NCI-H187 (cell line): ENCODE measurements at places on chromosomes 2 and 18.
A peak's percentile ranks its signal among the peaks of the same experiment; 100 is the strongest.

DNA sequence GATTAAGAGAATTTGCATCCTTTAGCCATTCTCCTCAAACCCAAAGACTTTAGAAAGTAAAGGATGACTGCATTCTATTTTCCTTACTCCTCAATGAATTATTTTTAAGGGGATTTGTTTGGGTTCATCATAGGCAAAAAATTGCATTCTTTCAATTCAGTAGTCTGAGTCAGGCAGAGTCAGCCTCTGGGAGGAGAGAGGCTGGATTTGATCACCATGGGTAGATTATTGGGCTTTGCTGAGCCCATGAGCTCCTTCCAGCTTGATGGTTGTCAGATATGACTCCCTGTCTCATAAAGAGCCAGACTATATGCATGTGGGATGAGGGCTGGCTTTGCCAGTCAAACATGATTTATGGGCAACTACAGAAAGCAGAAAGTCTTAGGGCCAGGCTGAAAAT is 101.2 kb downstream of the KCNS3 start:
- no peak for DNase-seq

DNA sequence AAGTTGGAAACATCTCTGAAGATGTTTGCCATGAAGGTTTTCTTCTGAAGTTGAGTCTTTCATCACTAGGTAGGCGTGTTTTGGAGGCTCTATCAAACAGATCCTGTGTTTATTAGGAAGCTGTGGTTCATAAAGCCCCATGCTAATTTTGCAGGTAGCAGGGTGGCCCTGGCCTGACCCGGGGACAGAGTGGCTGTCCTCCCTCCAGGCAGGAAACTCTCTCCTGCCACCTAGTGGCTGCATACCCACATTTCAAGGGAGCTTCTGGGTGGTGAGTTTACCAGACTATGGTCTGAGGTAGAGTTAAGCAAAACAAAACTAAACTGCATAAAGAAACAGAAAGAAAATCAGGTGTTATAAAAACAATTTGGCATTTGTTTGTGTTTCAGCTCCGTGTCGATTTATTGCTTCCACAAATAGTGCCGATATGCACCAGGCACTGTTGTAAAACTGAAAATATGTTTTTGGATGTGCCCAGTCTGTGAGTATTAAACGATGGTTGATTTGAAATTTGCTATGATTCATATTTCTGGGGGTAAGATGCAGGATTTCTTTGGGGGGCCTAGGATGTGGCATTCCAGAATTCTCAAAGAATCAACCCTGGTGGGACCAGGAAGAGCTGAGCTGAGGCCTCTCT is 26.0 kb upstream of the IL37 start:
- no peak for DNase-seq

GRCh38 chr2:173524256-173524955 is 169.7 kb downstream of the CDCA7 start:
- no peak for DNase-seq

DNA sequence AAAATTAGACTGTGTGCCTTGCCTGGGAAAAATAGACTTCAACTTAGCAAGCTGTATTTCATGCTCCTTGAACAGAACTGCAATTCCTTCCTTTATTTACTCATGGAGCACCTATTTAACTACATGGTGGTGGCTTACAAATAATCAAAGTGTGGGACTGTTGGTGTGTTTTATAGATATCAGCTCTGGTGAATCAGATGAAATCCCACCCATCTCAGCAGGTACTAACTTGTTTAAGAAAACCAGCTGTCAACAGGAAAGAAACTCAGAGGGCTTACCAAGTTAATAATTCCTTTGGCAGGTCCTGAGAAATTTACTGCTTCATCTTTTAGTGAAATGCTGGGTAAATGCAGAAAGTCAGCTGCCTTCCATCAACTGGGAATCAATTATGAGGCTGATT is 830.6 kb downstream of the SLC4A3 start:
- no peak for DNase-seq

GRCh38 chr2:148106331-148106730 is 85.4 kb downstream of the MBD5 start:
- DNase-seq, result no peak

DNA sequence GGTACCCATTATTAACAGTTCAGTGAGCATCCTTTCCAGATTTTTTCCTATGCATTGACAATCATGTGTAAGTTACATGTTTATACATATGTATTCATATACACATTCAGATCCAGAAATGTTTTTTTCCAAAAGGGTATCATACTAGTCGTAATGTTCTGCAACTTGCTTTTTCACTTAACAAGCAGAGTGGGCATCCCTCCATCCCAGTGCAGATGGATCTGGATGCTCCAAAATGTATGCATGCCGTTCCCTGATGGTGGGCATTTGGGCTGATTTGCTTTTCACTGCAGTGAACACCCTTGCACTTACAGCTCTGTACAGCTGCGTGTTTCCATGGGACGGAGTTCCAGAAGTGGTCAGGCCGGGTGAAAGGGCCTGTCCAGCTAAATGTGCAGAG is 57.0 kb downstream of the DNMT3A start:
- DNase-seq, result no peak

DNA sequence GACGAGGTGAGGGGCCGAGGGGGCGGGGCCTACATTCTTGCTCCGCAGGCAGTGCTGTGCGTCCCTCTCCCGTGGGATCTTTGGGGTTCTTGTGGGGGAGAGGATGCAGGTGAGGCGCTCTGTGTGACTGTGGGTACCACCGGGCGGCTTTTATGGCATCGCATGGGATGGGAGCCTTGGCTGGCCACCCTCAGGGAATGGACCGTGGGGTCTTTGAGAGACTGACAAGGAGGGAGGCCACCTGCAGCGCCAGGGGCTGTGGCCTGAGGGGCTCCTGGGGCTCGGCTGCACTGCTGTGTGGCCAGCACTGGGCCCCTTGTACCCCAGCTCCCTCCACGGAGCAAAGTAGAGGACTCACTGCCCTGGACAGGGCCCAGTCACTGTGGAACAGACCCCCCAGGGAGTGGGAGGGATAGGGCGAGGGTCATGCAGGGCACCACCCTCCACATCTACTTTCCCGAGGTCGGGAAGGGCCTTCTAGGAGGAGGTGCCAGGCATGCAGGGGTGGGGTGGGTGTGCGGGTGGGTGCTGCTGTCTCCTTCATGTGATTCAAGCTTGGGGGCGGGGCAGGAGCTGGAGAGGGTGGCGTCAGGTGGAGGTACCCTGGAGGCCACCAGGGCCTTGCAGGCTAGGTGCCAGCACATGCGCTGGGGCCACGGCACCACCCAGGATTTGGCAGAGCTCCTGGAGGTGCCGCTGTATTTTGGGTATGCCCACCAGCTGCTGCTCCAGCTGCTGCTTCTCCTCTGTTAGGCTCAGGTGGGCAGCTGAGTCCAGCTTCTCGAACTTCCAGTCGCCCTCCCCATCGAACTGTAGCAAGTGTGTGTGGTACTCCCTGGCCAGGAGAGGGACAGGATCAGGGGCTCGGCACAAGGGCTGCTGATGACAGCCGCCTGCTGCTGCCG is 1072.4 kb downstream of the RPIA start:
- DNase-seq, result no peak

DNA sequence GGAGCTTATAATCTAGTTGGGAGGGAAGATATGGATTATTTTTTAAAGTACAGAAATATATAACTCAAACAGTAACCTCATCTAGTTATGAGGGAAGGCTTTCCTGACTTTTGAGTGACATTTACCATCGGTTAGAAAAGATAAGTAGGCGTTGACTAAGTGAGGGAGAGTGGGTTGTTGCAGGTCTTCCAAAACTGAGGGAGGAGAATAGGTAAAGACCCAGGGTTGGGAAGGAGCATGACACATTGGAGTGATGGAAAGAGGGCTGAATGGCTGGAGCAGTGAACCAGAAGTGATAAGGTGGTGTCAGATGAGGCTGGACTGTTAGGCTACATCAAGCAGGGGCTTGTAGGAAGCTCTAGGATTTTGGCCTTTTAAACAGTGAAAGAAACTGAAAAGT is 10.6 kb upstream of the NUP35 start:
- DNase-seq, result no peak

- no peak for DNase-seq
Observed at GRCh38 chr18:48753691-48754090, 197.1 kb downstream of the SMAD7 start.

DNA sequence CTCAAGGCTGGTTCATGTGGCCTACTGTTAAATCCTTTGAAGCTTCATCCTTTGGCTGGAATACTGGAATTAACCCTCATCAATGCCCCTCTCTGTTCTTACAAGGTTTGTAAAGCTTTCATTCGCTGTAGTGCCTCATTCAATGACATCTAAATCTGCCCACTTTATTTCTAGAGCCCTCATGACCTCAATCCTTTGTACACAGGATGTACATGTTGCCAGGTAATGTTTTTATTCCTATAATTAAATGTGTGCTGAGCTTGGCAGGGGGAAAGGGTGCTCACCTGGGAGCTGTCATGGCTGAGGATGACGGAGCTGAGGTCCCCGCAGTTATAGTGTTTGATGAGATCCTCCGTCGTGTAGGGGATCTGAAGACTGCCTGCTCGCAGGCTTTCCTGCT is 39.3 kb downstream of the TRABD2A start:
- DNase-seq, result no peak

- DNase-seq, result peak; percentile 24
Observed at GRCh38 chr2:164015328-164016123, 279.7 kb upstream of the FIGN start.

- DNase-seq, result no peak
Observed at GRCh38 chr2:60268661-60269060, 284.8 kb downstream of the BCL11A start.

GRCh38 chr2:220151341-220151740 is 523.9 kb downstream of the SLC4A3 start:
- no peak for DNase-seq

DNA sequence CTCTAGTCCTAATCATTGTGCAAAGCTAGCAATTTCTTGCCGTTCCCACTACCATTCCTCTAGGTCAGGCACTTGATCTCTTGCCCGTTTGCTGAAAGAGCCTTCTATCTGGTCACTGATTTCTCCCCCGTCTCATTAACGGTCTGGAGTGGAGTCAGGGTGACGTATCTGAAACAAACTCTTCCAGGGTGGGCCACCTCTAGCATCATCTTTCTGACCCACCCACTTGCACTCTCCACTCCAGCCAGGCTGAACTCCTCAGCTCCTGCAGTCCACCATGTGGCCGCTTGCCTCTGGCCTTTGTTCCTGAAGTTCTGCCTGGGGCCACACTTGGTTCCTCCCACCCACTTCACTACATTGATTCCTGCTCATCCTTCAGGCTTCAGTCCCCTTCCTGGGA is 13.3 kb downstream of the BCL2 start:
- no peak for DNase-seq

DNA sequence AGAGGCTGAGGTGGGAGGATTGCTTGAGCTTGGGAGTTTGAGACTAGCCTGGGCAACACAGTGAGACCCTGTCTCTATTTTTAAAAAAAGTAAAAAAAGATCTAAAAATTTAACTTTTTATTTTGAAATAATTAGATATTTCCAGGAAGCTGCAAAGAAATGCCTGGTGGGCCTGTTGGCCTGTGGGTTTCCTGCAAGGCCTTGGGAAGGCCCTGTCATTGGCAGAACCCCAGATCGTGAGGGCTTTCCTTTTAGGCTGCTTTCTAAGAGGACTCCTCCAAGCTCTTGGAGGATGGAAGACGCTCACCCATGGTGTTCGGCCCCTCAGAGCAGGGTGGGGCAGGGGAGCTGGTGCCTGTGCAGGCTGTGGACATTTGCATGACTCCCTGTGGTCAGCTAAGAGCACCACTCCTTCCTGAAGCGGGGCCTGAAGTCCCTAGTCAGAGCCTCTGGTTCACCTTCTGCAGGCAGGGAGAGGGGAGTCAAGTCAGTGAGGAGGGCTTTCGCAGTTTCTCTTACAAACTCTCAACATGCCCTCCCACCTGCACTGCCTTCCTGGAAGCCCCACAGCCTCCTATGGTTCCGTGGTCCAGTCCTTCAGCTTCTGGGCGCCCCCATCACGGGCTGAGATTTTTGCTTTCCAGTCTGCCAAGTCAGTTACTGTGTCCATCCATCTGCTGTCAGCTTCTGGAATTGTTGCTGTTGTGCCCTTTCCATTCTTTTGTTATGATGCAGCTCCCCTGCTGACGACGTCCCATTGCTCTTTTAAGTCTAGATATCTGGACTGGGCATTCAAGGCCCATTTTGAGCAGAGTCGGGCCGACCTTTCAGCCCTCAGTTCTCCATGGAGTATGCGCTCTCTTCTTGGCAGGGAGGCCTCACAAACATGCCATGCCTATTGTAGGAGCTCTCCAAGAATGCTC is 6.6 kb downstream of the PROC start:
- DNase-seq, result no peak

DNA sequence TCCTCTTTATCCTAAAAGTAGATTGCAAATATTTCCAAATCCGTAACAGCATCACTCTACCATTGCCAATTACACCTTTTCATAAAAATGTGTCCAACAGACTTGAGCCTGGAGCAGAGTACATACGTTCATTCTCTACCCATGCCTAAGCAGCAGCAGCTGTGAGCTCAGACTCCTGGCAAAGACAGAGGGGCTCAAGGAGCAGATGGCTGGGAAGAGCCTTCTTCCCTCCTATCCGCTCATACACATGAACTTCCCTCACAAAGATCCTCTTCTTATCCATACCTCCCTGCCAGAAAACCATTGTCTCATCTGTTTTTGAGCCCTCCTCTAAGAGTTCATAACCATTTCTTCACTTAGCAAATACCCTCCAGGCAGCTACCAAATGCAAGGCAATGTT is 164.3 kb upstream of the ARL4C start:
- no peak for DNase-seq

DNA sequence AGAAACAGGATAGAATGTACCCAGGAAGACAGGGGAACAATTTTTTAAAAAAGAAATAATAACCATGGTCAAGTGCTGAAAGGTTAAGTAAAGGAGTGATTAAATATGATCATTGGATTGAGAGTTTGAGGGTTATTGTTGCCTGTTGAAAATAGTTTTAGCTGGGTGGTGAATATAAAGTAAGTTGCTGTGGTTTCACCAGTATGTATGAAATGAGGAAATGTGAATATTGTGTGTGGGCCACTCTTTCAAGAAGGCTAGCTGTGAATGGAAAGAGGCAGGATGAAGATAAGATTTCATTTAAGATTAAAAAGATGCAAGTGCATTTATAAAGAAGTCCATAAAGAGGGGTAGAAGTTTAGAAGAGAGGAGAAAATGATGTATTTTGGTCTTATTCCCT is 53.8 kb downstream of the GULP1 start:
- DNase-seq, result no peak

GRCh38 chr18:13809043-13809430 is 14.9 kb upstream of the MC5R start:
- DNase-seq, result no peak

DNA sequence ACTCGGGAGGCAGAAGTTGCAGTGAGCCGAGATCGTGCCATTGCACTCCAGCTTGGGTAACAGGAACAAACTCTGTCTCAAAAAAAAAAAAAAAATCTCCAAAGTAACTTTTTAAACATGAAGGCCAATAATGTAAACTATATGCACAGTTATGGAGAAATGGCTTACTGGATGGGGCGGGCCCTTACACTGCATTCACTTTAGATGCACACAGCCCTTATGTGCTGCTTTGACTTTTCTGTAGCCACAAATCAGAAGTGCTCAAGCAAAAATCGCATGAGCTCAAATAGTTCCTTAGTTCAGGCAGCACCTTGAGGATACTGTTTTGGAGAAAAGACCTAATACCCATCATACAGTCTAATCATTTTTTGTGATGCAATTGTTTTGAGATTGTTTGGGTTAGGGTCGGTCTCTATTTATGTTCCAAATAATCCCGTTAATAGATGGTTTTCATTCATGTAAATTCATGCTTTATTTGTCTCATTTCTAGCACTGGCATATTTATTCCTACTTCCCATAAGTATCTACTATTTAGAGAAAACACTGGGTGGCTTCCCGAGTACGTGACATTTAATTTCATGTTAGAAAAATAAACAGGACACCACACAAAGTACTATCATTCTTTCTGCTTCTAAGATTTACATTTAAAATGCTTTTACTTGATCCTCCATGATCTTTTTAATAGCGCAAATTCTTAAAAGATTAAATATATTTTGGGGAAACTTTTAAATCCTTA is 34.7 kb downstream of the RBMS1 start:
- DNase-seq, result no peak
